ENCODE measurements at places on chromosomes 13 and 19.

DNA sequence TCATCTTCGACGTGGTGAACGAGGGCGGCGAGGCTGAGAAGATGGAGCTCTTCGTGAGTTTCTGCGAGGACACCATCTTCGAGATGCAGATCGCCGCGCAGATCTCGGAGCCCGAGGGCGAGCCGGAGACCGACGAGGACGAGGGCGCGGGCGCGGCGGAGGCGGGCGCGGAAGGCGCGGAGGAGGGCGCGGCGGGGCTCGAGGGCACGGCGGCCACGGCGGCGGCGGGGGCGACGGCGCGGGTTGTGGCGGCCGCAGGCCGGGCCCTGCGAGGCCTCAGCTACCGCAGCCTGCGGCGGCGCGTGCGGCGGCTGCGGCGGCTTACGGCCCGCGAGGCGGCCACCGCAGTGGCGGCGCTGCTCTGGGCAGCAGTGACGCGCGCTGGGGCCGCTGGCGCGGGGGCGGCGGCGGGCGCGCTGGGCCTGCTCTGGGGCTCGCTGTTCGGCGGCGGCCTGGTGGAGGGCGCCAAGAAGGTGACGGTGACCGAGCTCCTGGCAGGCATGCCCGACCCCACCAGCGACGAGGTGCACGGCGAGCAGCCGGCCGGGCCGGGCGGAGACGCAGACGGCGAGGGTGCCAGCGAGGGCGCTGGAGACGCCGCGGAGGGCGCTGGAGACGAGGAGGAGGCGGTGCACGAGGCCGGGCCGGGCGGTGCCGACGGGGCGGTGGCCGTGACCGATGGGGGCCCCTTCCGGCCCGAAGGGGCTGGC, 52.6 kb downstream of the MAP4K1 start:
- no peak for DNase-seq

DNA sequence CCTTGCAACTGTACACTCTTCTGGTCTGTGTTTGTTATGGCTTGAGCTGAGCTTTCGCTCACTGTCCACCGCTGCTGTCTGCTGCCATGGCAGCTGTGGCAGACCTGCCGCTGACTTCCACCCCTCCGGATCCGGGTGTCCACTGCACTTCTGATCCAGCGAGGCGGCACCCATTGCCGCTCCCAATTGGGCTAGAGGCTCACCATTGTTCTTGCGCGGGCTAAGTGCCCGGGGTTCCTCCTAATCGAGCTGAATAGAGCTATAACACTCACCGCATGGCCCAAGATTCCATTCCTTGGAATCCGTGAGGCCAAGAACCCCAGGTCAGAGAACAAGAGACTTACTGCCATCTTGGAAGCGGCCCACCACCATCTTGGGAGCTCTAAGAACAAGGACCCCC, 2.2 kb upstream of the PSMC4 start:
- DNase-seq = no peak

DNA sequence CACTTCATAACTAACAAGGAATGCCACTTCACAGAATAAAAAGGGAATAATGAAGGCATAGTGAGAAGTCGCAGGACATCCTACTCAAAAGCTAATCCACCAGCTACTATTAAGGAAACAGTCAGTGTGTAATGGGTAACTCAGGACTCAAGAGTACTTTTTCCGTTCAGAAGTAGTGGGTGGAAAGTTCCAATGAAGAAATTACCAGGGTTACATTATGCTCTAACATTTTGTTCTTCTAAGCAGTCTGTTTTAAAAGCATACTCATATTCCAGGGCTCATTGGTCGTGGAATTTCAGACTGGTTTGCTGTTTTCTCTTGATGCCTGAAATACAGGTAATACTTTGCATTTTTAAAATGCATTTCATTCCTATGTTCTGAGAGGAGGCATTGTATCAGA, 222.4 kb upstream of the IRS2 start:
- no peak for DNase-seq

DNA sequence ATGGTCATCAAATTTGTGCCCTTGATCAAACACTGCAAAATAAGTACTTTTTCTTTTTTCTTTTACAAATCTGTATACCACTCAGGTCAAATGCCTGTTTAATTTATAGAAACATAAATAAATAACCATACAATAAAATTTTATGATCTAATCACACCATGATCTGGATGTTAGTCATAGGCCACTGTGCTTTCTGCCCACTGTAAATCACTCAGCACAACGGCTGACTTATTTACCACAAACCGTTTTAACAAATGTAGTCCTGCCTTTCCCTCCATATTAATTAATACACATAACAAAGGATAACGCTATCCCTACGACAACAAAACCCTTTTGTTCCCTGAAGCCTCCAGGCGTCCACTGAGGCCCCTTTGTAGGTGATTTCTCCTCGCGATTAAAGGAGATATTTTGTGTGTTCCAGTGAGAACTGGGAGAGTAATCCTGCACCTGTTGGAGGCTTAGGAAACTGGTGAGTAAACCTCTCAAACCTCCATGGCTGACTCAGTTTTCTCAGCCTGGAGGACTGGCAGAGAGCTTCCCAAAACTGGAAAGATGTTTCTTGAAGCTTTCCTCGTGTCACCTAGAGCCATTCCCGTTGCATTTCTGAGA, 477.1 kb upstream of the SGCG start:
- no peak for DNase-seq

- no peak for DNase-seq
Observed at GRCh38 chr13:46571189-46571908, 18.4 kb downstream of the LRCH1 start.

- DNase-seq = no peak
Observed at GRCh38 chr13:113150550-113151365, 7.7 kb upstream of the PROZ start.

GRCh38 chr13:51063909-51064308, 47.2 kb downstream of the C13orf42 start:
- no peak for DNase-seq

DNA sequence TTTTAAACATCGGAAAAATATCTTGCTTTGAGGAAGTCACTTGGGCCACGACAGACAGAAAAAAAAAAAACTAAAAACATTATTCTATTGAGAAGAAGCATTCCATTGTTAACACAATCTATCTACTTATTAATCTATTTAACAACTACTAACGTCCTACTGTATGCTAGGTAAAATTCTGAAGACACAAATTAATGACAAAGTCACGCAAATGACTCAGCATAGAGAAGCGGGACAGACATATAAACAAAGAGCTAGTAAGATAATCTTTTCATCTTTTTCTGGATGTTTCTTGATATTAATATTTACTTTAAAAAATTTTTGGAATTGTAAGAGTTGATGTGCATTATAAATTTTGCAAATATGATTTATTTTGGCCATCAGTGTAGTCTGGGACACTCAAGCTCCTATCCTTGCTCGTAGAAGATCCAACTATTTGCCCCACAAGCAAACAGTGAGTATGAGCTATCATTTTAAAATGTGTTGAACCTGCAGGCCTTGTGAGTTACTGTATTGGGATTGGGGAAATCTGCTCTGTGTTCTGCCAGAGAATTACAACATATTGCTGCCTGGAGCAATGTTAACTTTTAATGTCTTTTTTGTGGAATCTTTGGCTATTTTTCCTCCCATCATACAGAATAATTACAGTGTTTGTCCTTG, 109.1 kb downstream of the PCDH9 start:
- no peak for DNase-seq

DNA sequence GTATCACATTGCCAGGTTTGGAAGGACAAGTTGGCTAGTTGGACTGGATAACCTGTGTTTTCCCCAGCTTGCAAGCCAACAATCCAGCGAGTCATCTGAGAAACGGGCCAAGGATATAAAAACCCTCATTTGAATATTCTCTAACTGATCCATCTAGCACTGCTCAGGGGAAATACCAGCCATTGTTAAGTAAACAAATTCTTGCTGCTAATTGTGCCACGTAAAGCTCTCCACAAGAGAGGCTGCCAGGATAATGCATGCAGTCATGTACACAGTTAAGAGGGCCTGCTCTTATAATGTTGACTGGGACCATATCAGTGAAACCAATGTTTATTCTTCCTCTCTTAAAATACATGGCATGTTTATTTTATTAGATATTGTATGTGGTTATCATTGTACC, 663.2 kb upstream of the SGCG start:
- DNase-seq = no peak

DNA sequence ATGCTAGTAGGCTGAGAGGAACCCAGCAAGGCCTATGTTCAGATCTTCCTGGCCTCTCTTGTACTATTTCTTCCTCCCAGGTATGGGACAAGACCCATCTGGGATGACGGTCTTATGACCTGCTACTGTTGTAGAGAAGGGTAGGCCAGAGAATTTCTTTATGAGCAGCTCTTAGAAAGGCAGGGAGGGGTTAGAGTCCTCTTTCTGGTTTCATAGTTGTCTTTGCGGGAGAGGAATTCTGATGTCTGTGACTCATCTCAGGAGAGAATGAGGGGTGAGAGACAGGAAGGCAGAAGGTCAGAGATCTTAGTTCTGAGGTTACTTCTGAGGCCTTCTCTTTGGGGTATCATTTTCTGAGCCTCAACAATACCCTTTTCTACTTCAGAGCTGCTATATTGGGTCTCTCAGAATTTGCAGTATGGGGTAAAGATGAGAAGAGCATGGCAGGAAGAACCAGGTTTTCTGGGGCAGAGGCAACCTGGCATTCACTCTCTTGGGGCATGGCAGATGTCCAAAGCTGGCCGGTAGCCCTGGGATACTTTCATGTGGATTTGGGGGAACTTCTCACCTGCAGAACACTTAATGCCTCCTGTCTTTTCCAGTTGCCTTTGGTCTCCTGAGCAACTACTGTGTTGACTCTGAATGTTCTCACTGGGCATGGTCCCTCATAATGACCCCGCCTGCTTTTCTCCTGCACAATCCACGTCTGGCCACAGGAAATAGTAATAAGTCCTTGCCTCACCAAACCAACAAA, 154.4 kb downstream of the GGACT start:
- DNase-seq = no peak

GRCh38 chr19:50427997-50428425, 4.7 kb upstream of the MYBPC2 start:
- DNase-seq = no peak

GRCh38 chr13:20378721-20379120, 146.6 kb upstream of the GJB6 start:
- DNase-seq = no peak

GRCh38 chr19:44608391-44608821, 5.0 kb upstream of the IGSF23 start:
- no peak for DNase-seq

- DNase-seq = peak; percentile 99
Observed at GRCh38 chr19:4911786-4912672, 2.7 kb downstream of the UHRF1 start.

DNA sequence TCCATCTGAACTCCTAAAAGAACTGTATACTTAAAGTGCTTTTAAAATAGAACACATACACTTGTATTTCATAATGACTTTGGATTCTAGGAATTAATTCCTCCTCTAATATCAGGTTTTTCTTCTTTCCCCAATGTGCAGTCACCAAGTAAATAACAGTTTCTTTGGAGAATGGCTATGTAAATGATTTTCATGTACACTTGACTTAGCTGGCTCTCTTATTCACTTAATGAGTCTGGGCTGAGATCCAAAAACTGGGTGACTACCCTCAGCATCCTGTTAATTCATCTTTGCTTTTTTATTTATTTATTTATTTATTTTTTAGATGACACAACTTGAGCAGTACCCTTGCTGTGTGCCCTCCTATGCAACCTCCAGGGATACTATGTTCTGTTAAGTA, 1003.7 kb downstream of the SLITRK1 start:
- DNase-seq = no peak

DNA sequence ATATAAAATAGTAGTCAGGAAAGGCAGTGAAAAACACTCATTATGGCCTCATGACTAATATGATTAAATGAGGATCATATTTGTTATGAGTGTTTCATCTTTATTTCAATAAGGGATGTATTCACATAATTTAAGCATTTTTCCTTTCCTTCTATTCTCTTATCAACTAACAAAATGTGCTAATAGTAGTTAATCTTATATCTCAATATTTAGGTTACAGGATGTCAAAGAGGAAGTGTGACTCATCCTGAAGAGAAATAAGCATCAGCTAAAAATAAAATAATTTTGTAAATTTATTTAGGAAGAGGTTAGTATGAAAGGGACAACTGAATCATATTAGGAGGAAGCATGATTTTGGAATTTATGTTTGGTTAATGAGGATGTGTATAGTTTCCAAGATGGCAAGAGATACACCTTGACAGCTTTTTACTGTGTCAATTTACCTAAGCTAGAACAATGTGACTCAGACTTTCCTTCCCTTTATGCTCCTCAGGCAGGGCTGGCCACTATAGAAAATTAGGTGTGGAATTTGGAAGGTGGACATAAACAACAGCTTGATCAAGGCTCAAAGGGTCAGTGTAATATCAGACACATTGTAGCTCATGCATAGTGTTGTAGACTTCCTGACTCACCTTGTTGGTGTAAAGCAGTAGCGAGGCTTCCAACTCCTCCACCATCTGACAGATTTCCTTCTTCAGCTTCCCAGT, 172.7 kb downstream of the SLITRK1 start:
- no peak for DNase-seq
